ENCODE measurements at places on chromosomes 13 and 19.

GRCh38 chr19:49927526-49928264, 1.3 kb upstream of the ATF5 start:
- DNase-seq: no peak

DNA sequence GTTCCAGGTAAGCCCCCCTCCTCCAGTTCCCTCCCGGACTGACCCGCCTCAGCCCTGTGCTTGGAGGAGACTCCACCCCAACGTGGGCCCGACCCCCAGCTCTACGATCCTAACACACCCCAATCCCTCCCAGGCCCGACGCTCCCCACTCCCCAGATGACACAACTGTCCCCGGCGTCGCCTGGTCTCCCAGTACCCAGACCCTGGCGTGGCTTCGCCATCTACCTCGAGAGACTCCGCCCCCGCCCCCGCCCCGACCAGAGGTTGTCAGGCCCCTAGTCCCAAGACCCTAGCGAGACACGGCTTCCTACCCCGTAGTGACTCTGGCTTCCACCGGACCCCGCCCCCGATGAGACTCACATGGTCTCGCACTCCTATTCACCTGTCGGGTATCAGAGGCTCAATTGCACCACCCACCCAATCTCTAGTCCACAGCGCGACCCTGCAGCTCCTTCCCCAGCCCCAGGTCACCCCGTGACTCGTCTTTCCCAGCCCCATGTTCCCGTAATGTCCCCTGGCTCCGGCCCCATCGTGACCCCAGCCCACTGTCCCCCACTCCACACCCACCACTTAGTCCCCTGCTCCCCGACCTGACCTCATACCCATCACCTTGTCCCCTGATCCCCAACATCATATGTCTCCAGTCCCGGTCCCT, 2.9 kb downstream of the CD37 start:
- DNase-seq: no peak

- no peak for DNase-seq
Observed at GRCh38 chr13:27043013-27043412, 128.6 kb downstream of the USP12 start.

- no peak for DNase-seq
Observed at GRCh38 chr13:67087527-67087926, 142.6 kb downstream of the PCDH9 start.

- no peak for DNase-seq
Observed at GRCh38 chr13:84528408-84529070, 646.3 kb upstream of the SLITRK1 start.

- DNase-seq: no peak
Observed at GRCh38 chr19:1904860-1905109, 414 bp upstream of the ADAT3 start.

DNA sequence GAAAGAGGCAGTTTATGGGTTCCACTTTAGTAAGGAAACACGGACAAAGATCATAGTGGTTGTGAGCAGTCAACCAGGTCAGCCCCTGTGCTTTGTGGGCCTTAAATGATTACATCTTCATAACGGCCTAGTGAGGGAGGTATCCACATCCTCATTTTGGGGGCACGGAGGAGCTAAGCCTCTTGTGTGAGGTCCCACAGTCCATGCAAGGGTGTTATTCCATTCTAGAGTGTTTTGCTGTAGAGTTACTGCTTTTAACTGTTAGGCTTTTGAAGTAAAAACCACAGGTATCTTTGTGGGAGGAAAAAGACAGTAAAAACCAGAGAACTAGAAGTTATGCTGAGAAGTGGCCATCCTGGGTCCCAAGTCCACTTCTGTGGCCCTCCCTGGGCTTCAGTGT, 4.0 kb downstream of the NOP53 start:
- DNase-seq: no peak

- no peak for DNase-seq
Observed at GRCh38 chr13:41648314-41648935, 191.1 kb downstream of the RGCC start.

DNA sequence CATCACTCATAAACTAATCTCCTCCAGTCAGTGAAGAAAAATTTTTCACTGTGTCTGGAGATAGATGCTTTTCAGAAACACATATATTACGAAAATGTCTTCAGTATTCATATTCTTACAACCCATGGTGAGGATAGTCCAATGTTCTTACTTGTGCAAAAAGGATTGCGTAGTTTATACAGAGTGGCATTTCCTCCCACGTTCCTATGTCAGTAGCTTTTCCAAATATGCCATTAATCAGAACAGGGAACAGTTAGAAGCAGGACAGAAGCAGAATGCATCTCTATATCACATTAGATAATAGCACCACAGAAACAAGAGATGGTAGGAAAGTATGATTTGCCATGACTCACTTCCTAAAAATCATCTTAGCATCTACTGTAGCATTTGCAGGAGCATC, 282.9 kb downstream of the SLITRK5 start:
- no peak for DNase-seq

- DNase-seq: no peak
Observed at GRCh38 chr19:38307076-38307475, 3.0 kb downstream of the C19orf33 start.

GRCh38 chr13:111559612-111560403, 239.4 kb downstream of the TEX29 start:
- DNase-seq: no peak

DNA sequence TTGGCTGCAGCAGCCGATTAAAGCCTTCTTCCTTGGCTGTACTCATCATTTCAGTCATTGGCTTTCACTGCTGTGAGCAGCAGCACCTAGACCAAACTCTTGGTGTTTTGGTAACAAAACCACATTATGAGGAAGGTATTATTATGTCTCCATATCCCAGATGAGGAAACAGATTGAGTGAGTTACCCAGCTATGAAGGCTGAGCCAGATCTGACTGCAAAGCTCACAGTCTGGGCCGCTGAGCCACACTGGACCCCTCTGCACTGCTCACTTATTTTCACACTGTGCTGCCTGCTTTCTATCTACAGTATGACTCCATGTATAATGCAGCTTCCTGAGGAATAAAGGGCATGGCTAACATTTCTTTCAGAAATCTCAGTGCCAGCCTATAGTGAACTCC, 24.5 kb downstream of the CRYL1 start:
- no peak for DNase-seq

- DNase-seq: peak; percentile 5
Observed at GRCh38 chr13:42924344-42924743, 67.7 kb downstream of the EPSTI1 start.

GRCh38 chr19:42081584-42082203, 5.7 kb downstream of the ZNF574 start:
- no peak for DNase-seq

GRCh38 chr13:88586263-88586662, 915.1 kb downstream of the SLITRK5 start:
- DNase-seq: no peak

DNA sequence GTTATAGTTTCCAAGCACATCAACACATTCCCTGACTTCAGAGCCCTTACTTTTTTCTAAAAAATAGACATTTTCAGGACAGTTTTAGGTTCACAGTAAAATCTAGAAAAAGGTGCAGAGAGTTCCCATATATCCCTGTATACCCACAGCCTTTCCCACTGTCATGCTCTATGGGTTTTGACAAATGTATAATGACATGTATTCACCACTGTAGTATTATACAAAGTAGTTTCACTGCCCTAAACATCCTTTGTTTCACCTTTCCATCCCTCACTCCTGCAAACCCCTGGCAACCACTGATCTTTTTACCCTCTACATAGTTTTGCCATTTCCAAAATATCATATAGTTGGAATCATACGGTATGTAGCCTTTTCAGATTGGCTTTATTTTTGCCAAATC, 15.6 kb downstream of the NAA16 start:
- DNase-seq: no peak

All from NCI-H2081 treated with DMSO at 0.1 percent for 48 hours (cell line).